ENCODE measurements at places on chromosomes 3 and 15. TPM values are rescaled to one million over a fixed set of nuclear protein-coding genes. Genes with fewer than 3 reads are reported as not detected.

GPR149 gene
- total RNA-seq, result not detected

RRP9 gene
- total RNA-seq, result 7.6 TPM

CRYGS gene
- 2.6 TPM for total RNA-seq

GPR87 gene
- total RNA-seq, result not detected

SLC27A2 gene
- total RNA-seq, result 153 TPM

CELF6 gene
- 0.65 TPM for total RNA-seq

- no peak for DNase-seq
Measured at GRCh38 chr15:98787936-98788757, 139.8 kb downstream of the IGF1R start.

- DNase-seq, result no peak
Measured at GRCh38 chr3:84906065-84906464, 52.7 kb upstream of the CADM2 start.

DNA sequence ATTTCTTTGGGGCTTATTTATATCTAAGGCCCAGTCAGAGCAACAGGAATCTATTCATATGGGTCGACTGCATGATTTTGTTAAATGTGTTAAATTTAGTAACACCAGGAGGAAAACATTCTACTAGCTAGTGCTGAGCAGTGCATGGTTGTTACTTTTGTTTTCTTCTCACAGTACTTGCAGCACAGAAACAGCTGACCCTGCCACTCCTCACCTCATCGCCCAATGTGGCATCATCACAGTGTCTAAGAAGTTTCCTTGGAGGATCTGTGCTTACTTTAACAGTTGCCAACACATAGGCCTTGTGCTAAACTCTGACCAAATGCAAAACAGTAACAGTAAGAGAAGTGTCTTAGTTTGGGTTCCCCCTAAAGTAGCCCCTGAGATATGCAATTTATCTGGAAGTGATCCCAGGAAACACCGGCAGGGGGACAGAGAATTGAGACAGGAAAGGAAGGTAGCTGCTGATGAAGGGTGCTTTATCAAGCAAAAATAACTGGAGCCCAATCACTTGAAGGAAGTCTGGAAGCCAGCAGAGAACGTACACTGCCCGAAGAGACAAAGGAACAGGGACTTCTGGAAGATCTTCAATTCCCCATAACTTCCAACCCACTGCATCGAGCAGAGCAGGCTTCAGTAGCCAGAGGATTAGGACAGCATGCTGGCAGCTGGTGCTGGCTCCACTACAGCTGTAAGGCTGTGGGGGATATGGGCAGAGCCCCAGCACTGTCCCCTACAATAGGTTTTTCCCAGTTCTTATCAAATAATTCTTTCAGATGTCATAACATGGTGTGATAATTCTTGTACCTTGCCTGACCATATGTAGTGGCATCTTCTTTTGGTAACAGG, 36.0 kb upstream of the ULK4 start:
- no peak for DNase-seq

DNA sequence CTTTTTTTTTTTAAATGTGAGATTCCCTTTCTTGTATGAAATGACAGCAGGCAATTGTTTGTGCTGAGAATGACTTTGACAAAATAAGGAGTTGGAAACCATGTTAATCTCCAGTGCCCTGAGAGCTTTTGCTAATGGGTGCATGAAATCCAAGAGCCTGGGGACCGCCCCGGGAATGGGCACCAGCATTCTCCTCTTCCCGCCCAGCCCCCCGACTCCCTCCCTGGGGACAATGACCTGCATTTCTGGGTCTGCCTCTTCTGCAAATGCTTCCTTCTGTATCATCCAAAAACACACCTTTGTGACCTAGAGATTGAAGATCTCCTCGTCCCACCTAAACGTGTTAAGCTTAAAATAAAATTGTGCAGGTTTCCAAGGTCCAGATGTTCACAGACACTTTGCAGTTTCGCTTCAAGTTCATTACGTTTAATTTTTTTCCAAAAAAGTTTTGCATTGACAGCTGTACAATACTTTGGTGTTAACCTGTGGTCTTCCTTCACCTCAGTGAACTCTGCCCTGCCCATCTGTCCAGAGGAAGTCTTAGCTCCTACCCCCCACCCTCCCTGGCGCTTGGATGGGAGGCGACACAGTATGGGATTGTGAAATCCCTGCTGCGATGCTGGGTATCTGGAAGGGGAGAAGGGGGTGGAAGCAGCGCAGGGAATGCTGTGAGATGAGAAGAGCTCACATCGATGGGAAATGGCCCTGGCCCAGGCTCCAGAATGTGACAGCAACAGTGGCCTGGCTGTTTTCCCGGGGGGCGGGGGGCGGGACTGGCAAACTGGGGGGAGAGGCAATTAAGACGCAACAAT, 50.1 kb downstream of the TLE3 start:
- DNase-seq, result no peak

GRCh38 chr15:57312318-57313133, 63.8 kb upstream of the CGNL1 start:
- no peak for DNase-seq

DNA sequence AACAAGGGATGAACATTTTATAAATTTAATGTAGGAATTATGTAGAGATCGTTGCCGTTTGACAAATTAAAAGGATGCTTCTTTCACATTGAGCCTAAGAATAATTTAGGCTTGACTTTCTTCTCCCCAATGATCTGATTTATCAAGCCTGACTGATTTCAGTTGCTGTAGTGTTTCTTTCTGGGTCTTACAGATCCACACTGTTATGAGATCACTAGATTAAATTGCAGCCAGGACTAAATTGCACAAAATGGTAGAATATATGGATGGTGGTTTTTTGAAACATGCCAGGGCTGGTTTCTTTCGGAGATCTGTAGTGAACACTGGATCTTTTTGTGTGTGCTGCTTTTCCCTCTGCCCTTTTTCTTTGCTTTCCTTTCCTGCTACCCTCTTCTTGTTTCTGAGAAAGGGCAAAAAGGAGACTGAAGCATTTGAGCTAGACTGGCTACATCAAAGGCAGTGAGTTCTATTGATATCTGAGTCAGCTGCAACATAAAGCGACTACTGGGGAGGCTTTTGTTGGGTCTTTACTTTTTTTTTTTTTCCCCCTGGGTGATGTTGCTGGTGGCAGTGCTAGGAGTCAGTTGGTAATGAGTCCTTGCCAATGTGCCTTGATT, 83.0 kb downstream of the AKAP13 start:
- no peak for DNase-seq

GRCh38 chr3:12288182-12289129, at the start of gene PPARG:
PPARG (plus strand) TSS chr3:12289070; CDS start chr3:12379712, 90,642 bp downstream.
- peak; percentile 62 for DNase-seq

DNA sequence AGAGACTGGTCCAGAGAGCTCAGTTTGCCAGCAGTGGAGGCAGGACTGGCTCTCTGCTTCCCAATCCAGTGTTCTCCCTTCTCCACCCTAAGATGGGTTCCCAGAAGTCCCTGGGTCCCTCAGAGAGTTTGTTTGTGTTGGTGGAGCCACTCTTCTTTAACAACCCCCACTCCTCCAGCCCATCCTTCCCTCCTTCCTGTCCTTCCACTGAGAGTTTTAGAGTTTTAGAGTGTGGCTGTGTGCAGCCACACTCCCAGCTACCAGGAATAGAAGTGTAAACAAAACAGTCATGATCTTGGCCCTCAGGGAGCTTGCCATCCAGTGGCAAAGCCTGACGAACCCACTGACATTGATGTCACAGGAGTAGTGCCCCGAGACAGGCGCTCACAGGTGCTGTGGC, 12.5 kb upstream of the FBLN2 start:
- no peak for DNase-seq

GRCh38 chr3:40992023-40992422, 207.3 kb upstream of the CTNNB1 start:
- DNase-seq, result no peak

DNA sequence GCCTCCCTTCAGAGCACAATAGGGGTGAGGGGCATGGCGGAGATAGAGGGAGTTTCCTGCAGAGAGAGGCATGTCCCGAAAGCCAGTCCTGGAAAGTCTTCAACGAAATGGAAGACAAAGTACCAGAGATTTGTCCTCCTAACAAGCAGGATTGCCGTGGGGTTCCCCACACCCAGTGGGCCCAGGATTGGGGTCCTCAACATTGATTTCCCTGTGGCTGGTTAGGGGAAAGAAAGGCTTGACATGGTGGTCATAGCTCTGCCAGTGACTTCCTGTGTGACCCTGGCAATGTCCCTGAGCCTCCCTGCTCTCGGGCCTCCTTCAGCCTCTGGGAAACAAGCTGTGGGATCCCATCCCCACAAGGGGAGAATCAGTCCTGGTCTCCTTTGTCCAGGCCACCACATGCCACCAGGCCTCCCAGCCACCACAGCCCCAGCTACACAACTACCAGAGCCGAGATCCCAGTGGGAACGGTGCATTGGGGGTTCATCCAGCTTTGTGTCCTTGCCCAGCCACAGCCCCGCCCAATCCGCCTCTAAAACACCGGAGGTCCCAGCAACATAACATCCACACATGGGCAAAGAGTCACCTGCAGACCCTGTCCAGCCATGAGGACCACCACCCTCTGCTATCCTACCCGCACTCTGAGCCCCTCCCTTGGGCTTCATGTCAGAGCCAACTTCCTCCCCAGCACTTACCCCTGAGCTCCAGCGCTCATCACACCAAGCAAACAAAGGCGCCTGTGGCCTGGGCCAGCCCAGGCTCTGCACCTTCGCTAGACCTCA, 63.0 kb downstream of the ADAMTS17 start:
- no peak for DNase-seq

DNA sequence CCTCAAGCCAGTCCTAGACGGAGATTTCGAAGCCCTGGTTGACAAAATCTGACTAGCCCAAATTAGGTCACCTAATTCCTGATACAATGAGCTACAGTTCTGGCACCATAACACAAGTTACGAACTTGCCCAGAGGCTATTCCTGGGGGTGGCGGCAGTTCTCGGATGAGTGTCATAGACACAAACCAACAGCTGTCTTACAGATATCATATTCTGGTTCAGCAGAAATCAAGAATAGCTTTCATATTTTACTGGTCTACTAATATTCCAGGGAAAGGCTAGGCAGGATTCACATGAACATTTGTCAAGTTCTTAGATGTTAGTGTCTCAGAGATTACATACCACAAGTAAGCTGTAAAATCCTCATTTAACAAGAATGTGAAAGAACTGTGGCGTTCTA, 8.8 kb downstream of the ANAPC13 start:
- no peak for DNase-seq

DNA sequence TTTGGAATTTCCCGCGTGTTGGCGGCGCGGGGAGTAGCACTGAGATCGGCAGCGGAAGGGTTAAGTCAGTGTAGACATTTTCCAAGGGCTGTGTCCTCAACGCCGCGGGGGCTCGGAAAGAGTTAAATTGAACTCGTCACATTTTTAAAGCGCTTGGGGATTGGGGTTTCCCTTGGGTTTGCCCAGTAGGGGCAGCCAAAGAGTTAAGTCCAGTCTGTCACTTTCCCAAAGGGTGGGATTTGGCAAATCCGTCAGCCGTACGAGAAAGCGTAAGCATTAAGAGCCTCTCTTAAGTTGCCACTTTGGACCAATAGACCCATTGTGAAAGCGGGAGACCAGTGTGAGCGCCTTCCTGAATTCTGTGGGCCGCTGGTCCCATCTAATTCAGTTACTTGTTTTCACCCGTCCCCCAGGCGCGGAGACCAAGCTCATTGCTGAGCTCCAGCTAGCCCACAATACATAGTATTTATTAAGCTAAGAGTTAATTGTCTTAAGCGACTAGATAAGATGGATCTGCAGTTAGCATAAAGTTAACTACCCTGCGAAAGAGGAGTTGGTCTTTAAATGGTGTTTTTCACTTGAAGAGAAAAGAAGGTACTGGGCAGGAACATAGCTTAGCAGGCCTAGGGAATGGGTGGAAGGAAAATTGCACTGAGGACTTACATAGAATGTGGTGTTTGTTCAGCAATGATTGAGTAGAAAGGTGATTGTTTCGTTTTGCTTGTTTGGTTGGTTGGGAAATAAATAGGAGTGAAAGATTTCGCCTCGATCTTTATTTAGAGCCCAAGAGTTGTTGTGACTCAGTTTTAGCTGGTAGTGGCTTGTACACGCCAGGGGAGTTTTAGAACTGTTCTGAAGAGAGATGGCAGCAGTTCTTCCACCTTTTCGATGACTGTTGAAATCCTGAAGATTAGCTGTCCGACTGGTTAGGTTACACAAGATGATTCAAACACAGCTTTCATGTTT, 932 bp downstream of the ARL8B start:
- DNase-seq, result peak; percentile 69

GRCh38 chr3:160956785-160957184, 148.4 kb downstream of the B3GALNT1 start:
- DNase-seq, result no peak

GRCh38 chr15:71228403-71228802, 113.1 kb downstream of the THSD4 start:
- no peak for DNase-seq

Measured in left lobe of liver (tissue), 2 donors.